Eye (tissue), 1 donor: ENCODE measurements at places on chromosomes 2 and 18.

DNA sequence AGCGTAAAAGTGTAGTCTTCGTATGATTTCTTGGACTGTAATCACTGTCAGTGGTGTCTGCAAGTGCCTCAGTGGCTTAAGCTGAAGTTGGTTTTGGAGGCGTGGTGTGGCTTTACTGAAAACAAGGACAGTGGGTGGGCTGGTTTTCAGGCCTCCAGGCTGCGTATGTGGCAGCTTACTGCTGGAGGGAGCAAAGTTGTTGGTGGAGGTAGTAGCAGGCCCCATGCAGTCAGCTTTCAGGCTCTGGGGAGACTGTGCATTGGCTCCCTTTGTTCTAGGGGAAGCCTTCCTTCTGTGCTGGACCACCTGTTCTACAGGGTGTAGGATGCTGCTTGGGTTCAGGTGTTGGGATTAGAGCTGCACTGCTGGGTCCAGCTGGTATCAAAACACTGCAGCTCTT is 91.6 kb downstream of the NCK2 start:
- no peak for DNase-seq

GRCh38 chr2:138474100-138474825 is 27.3 kb upstream of the SPOPL start:
- no peak for DNase-seq

DNA sequence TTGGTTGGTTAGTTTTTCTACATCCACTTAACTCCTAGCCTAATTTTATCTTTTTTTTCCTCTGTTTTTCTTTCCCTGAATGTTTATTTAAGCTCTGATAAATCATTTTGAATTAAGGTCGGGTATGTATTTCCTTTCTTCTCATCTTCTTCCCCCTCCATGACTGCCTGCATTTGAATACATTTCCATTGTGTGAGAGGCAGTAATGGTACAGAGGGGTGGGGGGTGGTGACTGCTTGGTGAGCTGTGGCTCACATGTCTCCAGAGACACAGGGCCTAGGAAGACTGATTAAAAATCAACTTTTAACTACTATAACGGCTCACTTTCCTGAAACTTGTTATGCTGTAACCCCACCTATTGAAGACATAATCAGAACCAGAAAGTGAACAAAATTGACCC is 58.0 kb downstream of the NEDD4L start:
- DNase-seq, result no peak

DNA sequence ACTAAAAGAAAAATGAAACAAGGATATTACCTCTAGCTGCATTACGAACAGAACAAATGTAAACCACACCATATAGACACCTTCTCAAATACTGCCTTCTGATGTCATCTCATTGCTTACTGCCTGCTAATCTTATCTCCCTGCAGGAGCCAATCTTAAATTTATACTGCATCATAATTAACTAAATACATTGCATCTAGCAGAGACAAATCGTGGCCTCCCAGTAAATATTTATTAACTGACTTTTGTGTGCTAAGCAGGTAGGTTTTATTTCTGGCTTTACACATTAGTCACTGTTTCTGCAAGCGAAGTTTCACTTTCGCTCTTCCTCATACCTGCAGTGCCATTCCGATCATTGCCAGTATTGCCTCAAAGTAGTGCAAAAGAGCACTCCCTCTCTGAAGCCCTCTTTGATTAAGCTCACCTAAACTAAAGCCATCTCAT is 67.5 kb downstream of the SPATS2L start:
- DNase-seq, result no peak

- peak; percentile 23 for DNase-seq
Measured at GRCh38 chr2:52964916-52965530, 802.6 kb upstream of the CHAC2 start.

GRCh38 chr2:182745061-182745460 is 29.0 kb downstream of the DNAJC10 start:
- no peak for DNase-seq

DNA sequence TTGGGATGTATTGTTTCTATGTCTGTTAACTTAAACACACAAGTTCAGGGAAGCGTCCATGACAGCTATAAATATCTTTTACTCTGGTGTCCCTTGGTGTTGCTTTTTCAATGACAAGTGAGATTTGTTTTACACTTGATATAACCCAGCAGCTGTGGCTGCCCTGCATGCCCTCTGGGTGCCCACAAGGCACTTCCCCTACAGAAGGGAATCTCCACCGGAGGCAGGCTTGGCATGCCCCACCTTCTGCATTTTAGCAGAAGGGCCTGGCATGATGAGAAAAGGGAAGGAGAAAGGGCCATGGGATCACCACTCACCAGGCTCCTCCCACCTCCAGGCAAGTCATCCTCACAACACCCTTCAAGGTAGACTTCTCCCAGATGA is 68.7 kb downstream of the TMEM247 start:
- DNase-seq, result no peak

- DNase-seq, result no peak
Measured at GRCh38 chr18:42619771-42620170, 495.7 kb downstream of the RIT2 start.

DNA sequence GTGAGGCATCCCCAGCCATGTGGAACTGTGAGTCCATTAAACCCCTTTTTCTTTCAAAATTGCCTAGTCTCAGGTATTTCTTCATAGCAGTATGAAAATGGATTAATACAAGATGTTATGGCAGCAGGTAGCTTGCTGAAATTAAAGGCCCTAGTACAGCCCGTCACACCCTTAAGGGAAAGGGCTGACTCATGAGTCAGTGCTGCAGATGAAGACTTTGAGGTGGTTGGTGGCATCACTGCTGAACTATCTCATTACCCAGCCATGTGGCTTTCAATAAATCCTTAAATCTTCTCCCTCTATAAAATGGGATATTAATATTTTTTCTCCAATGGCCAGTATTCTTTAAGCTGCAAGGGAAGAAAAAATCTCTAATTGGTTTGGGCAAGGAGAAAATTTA is 226.1 kb upstream of the CCDC68 start:
- no peak for DNase-seq

DNA sequence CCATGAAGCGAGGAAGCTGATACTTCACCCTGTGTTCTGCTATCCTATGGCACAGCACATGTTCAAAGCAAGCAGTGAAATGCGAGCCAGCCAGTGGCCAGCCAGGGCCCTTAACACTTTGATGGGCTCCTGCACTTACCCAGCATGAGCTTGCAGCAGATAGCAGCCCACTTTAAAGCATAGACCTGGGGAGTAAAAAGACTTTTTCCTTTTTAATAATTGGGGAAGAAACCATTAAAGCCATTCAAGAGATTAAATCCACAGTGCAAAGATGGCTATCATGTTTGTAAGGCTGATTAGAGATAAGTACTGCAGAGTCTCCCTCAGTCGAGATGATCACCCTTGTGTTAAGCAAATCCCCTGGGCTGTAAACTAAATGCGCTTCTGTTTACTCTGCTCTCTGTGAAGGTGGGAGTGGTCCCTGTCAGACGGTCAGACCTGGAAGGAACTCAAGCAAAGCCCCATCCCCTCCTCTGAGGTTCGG is 15.7 kb downstream of the CCBE1 start:
- DNase-seq, result no peak

GRCh38 chr18:22974001-22974400 is 40.9 kb downstream of the RBBP8 start:
- DNase-seq, result no peak

- DNase-seq, result no peak
Measured at GRCh38 chr2:200746301-200746700, 65.4 kb upstream of the BZW1 start.

DNA sequence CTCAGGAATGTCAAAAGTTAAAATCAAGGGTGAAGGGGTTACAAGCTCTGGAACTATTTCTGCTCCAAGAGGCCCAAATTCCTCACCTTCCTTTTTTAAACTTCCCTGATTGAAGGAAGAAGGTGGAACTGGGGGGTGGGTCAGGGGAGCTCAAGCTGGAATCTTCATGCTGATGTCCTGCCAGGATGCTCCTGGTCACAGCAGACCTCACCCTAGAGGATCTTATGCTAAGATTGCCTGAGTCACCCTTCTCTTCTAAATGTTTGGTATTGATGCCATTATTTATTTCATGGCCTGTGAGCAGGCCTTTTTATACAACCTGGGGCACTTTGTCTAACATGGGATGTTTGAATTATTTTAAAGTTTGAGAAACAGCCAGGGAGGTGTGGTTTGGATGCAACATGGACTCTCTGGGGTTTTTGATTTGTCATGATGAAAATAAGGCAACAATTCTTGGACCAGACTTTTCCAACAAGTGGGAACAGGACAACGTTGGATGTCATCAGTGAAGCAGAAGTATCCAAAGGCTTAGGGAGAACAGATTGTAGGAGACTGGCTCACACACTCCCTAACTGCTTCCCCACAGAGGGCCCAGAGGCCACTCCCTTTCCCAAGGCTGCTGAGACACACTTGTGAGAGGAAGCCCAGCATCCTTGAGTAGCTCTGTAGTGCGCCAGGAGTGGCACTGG is 420.2 kb upstream of the MEX3C start:
- no peak for DNase-seq

DNA sequence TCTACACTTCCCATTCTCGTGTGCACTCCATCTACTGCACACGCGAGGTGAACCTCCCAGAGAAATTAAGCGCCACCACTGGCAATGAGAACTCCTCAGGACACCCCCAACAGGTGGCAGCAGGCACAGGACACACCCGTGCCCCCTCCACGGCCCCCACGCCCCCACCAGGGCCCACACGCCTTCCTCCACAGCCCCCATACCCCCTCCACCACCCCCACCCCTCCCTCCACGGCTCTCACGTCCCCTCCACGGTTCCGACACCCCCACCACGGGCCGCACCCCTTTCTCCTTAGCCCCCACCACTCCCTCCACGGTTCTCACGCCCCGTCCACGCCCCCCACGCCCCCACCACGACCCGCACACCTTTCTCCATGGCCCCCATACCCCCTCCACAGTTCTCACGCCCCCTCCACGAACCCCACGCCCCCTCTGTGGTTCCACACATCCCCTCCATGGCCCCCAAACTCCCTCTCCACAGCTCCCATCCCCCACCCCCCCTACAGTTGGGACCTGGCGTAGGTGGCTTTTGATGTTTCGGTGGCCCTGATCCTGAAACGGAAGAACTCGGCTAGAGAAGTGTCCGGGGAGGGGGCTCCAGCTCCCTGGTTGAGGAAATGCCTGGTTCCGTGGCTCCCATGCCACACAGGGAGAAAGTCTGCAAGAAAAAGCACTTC is 110.8 kb downstream of the ZNF516 start:
- DNase-seq, result no peak

DNA sequence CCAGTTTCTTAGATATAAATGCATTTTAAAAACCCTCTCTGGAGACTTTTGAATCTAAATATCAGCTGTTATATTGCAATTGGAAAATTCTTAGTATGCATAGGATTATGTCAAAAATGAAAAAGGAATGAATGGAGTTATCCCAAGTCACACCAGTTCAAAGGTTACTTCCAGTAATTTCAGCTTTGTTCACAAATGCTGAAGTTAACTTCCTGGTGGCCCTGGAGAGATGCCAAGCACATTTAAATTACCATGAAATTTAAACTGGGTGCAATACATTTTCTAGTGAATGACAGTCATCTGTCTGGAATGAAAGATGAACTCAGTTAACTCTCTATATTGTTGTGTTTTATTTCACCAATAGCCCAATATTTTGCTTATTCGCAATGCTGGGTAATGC is 753.9 kb downstream of the SUCLG1 start:
- no peak for DNase-seq

GRCh38 chr2:38398739-38399138 is 21.7 kb upstream of the ATL2 start:
- no peak for DNase-seq

DNA sequence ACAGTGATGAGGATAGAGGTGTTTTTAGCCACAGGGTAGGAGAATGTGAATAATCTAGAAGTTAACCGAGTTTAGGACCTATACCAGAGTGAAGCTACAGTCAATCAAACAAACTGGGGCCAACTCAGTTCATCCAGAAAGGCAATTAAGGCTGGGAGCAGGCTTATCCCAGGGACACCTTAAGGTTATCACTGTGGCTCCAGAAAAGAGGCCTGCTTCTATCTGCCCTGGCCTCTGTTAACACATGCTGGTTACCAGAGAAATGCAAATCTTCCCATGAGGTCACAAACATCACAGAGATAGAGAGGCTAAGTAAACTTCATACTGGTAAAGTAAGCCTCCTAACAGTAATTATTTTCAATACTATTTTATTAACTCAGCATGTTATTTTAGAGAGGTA is 93.2 kb upstream of the GRB14 start:
- no peak for DNase-seq

GRCh38 chr18:48878471-48878870 is 72.3 kb downstream of the SMAD7 start:
- DNase-seq, result no peak

DNA sequence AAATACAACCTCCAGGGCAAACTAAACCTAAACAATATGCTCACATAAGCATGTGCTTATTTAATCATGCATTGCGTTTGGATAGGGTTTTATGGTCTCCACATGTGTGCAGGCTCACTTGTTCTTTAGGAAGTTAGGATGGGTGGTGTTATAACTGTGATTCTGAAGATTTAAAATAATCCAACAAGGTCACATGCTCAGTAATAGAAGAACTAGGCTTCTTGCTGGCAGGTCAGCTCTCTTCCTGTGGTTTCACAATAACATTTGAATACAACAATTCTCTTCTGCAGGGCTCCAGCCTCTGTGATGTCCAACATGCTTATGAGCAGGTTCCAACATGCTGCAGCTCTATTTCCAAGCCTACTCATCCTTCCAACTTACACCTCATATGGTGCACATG is 84.0 kb downstream of the MYL12B start:
- no peak for DNase-seq

DNA sequence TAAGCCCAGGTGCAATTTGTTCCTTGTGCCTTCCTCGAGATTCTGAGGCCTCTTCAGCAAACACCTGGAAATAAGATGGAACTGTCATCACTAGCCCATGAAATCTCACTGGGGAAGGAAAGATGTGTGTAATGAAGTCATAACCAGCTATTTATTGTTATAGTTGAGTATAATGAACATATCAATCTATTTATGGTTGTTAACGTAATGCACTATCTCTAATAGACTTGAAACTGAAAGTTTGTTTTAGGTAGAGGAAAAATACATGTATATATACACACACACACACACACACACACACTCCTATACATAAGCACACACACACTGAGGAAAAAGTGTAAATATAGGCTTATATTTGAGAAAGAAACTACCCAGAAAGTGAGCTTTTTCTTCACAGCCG is 62.8 kb downstream of the UGGT1 start:
- DNase-seq, result no peak

DNA sequence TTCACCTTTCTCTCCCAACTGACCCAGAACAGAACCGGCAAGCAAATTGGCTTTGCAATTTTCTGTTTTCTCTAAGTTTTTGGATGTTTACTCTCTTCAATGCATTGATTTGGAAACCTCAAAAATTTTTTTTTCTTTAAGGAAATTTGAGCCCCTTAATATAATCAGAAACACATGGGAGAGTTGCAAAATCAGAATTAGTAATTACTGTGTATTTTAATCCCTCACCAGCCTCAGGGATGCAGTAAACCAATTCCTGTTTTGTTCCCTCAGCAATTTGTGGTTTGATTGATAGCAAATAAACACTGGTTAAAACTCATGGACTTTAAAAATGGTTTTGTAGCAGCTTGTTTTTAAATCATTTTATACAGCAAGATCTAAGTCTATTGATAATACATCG is 281.5 kb downstream of the NEDD4L start:
- DNase-seq, result no peak

GRCh38 chr2:37711308-37711731 is 39.9 kb upstream of the CDC42EP3 start:
- DNase-seq, result peak; percentile 22

GRCh38 chr2:98383166-98383565 is 36.9 kb downstream of the CNGA3 start:
- DNase-seq, result no peak

GRCh38 chr2:45093663-45094062 is 84.4 kb upstream of the SIX2 start:
- no peak for DNase-seq

GRCh38 chr2:54317973-54318372 is 61.9 kb upstream of the TSPYL6 start:
- peak; percentile 82 for DNase-seq
